Tongue (tissue), 3 donors: ENCODE measurements at places on chromosomes 1 and 21.

DNA sequence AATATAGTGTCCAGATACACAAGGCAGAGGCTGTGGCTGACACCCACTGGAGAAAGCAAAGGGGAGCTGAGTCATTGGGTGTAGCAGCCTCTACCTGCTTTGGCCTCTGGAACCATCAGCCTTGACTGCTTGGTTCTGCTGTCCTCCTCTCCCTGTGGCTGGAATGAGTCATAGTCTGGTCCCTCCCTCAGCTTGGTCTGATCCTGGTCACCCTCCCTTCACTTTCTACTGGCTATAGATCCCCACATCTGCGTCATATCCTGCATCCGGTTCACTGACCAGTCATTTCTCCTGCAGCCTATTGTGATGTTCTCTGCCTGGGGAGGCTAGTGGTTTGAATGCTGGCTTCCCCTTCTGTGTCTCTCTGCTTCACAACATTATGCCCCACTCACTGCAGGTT lies 372.8 kb upstream of the DAB1 start:
- no peak for DNase-seq

GRCh38 chr1:189962181-189962580 lies 515.5 kb downstream of the BRINP3 start:
- DNase-seq = peak; percentile 20

DNA sequence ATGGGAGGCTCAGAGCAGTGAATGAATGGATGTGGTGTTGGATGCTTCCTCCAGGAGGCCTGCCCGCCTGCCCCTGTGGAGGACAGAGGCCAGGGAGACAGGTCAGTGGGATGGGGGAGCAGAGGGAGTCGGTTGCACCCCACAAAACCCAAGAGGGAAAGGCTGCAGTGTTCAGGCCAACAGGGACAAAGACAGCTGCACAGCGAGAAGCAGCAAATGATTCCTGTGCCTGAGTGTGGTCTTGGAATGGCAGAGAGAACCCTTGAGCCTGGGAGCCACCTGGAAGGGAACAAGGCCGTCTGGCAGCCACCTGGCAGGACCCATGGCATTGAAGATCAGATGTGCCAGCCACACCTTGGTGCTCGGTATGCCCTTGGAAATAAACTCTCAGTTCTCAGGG lies 8.1 kb downstream of the TFF3 start:
- no peak for DNase-seq

- no peak for DNase-seq
Observed at GRCh38 chr1:52413410-52413989, 9.1 kb downstream of the PRPF38A start.

GRCh38 chr1:118990513-118991152 lies 2.5 kb upstream of the TBX15 start:
- no peak for DNase-seq

DNA sequence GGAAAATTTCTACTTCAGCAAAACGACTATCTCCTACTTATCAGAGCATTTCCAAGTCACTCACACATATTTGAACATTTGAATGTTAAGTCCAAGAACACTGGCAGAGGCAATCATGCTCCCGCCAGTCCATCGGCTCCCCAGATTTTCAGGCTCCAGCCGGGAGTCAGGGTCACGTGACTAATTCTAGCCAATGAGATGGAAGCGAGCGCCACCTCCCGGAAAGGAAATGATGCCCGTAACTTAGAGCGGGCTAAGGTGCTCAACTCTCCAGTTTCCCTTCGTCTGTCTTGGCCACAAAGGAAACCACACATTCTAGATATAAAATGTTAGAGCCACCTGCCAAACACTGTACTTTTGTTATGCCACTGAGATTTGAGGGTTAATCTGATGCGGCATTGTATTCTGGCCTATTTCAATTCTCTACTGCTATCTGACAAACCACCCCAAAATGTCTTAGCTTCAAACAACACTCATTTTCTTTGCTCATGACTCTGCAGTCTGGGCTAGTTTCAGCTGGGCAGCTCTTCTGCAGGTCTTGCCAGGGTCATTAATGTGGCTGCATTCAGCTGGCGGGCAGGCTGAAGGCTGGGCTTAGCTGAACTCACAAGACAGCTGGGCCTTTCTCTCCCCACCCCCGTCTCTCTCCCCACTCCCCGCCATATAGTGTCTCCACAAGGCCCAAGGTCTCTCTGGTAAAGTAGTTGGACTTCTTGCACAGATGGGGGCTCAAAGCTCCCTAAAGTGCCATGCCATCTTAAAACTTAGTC lies 16.5 kb upstream of the LHX4 start:
- peak; percentile 45 for DNase-seq

DNA sequence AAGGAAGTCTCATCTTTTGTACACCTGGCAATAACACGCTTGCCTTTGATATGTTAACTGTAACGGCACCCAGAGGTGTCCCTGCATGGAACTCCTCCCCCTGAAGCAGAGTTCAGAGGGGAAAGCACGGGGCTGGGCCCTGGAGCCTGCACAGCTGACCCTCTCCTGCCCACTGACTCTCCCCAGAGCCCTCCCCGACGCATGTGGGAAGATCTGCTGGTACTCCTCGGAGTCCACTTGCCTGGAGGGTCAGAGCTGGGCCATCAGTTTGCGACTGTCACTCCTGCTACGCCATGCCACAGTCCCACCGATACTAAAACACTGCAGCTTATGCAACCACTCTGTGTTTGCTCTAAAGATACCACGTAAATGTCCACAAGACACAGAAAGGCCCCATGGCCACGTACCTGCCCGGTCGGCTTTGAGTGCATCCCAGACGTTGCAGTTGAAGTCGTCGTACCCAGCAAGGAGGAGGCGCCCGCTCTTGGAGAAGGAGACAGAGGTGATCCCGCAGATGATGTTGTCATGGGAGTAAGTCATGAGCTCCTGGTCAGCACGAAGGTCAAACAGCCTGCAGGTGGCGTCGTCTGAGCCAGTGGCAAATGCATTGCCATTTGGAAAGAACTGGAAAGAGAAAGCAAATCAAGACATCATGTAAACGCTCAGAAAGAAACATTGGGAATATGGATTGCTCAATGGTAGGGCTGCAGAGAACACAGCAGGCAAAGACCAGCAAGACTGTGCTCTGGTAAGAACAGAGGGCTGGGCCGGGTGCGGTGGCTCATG lies 10.6 kb upstream of the NADK start:
- DNase-seq = no peak

DNA sequence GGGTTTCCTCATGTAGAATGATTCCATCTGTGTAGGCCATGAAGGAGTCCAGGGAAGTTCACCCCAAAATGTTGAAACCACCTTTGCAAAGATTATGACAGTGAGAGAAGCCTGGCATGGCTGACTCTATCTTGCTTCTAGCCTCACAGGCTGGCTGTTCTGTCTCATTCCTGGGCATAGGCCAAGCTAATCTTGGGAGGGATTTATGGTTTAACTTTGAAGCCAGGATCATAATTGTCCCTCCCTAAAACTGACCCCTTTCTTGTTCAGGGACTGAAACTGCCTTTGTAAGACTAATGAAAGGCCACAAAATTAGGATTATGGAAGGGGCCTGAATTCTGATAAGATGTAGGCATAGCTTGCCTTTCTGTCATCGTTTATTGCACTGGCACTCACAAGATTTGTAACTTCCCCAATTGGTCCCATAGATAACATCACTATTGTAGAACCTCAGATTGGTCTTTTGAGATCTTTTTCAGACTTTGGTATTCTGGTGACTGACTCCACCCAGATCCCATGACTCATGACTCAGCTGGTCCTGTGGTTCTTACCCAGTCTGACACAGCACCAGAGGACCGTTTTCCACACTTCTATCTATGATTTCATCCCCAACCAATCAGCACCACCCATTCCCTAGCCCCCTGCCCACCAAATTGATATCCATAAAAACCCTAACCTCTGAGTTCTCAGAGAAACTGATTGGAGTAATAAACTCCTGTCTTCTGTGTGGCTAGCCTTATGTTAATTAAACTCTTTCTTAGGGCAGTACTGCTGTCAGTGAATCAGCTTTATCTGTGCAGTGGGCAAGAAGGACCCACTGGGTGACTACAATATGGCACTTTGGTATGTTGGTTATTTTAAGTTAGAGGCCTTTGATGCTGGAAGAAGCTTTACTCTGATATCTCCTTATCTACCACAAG lies 13.6 kb upstream of the LAMTOR5 start:
- no peak for DNase-seq

GRCh38 chr21:40227096-40227495 lies 359.9 kb downstream of the PCP4 start:
- peak; percentile 44 for DNase-seq

- no peak for DNase-seq
Observed at GRCh38 chr1:12333036-12333785, 103.4 kb downstream of the VPS13D start.
